ENCODE measurements at places on chromosomes 5 and 9.
A peak's percentile ranks its signal among the peaks of the same experiment; 100 is the strongest.

- H3K27me3 ChIP-seq = no peaks in the 10 kb centered on the region
- DNase-seq = peak; percentile 14
- H3K4me3 ChIP-seq = no peak overlapping the region
- no peak overlapping the region for H3K27ac ChIP-seq
Measured at GRCh38 chr9:132042324-132042723, 37.3 kb downstream of the MED27 start.

DNA sequence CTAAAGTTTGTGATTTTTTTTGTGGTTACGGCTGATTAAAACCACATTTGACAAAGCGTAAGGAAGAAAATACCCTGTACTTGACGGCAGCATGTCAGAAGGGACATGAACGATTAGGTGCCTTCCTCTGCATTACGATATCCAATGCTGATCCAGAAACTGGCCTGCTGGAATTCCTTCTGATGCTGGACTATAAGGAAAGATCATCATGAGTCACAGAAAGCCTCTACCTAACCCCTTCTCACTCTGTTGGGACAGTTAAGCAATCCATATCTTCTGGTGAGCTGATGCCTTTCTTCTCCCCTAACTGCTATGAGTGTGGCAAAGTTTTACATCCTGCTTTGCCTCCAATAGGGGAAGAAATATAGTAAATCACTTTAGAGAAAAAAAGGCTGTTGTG lies 78.4 kb upstream of the PAPPA start:
- no peaks in the 10 kb centered on the region for H3K36me3 ChIP-seq
- H3K27me3 ChIP-seq = no peaks in the 10 kb centered on the region
- H3K4me3 ChIP-seq = no peak overlapping the region
- H3K27ac ChIP-seq = no peak overlapping the region
- no peaks in the 10 kb centered on the region for H3K4me1 ChIP-seq

DNA sequence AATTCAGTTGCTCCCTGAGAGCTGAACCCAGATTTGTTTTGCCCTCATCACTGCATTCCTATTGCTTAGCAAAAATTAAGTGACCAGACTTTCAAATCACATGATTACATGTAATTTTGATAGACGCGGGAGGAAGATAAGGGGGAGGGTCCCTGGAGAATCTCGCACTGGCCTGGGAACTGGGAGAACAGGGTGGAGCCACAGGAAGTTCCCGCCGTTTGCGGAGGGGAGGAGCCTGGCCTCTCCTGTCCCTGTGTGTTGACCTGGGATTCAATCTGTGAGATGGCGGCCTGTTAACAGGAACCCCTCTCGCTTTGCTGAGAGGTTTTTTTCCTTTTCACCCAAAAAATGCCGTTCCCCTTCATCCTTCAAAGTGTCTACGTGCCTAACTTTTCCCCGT lies 142.9 kb upstream of the OR13F1 start:
- H3K36me3 ChIP-seq = no peaks in the 10 kb centered on the region
- no peaks in the 10 kb centered on the region for H3K4me1 ChIP-seq
- H3K4me3 ChIP-seq = no peak overlapping the region
- DNase-seq = no peak

DNA sequence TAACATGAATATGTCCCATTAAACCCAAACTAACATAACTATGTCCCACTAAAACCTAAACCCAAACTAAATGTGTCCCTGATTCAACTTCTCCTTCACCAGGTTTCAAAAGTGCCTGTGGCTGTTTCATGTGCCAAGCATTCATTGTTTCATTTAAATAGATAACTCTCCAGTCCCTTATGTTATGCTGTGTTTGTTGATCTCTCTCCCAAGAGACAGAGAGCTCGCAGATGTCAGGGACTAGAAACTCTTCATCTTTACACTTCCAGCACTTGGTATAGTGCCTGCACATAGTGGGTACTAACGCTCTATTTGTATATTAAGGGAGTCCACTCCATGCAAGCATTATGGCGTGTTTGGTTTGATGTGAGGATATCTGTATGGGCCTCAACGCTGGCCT lies 118.0 kb downstream of the GPBP1 start:
- H3K36me3 ChIP-seq = no peaks in the 10 kb centered on the region
- no peak for DNase-seq
- peaks cover 7% of the 10 kb centered on the region for H3K27me3 ChIP-seq
- H3K4me1 ChIP-seq = no peaks in the 10 kb centered on the region
- no peak overlapping the region for H3K27ac ChIP-seq
- no peak overlapping the region for H3K4me3 ChIP-seq

GRCh38 chr9:35338561-35339274 lies 151.2 kb upstream of the RUSC2 start:
- H3K4me3 ChIP-seq = no peak overlapping the region
- H3K27ac ChIP-seq = no peak overlapping the region
- peaks cover 14% of the 10 kb centered on the region for H3K4me1 ChIP-seq
- DNase-seq = no peak
- no peaks in the 10 kb centered on the region for H3K27me3 ChIP-seq

GRCh38 chr9:72983512-72984225 lies 30.8 kb upstream of the ALDH1A1 start:
- H3K36me3 ChIP-seq = no peaks in the 10 kb centered on the region
- no peak overlapping the region for H3K27ac ChIP-seq
- no peak overlapping the region for H3K4me3 ChIP-seq
- no peak for DNase-seq
- H3K27me3 ChIP-seq = no peaks in the 10 kb centered on the region
- H3K4me1 ChIP-seq = peaks cover 33% of the 10 kb centered on the region

GRCh38 chr9:136328622-136329041 lies 1.3 kb downstream of the GPSM1 start:
- H3K27me3 ChIP-seq = no peaks in the 10 kb centered on the region
- peak; percentile 51 for DNase-seq

DNA sequence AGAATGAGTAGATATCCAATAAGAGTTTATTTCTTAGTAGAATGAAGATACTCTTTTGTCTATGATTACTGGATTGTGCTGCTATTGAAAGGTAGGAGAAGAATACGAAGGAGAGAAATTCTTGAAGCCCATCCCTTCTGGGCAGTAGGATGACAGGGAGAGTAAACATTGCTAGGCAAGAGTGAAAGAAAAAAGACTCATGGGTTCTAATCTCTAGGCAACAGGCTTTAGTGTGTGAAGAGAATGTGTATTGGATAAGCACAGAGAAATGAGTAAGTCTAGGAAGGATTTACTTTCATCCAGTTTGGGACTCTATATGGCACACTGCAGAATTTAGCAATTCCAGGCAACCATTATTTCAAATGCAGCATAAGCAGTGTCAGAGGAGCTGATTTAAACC lies 216.0 kb downstream of the GABRG2 start:
- no peaks in the 10 kb centered on the region for H3K36me3 ChIP-seq
- DNase-seq = no peak
- H3K27me3 ChIP-seq = no peaks in the 10 kb centered on the region

DNA sequence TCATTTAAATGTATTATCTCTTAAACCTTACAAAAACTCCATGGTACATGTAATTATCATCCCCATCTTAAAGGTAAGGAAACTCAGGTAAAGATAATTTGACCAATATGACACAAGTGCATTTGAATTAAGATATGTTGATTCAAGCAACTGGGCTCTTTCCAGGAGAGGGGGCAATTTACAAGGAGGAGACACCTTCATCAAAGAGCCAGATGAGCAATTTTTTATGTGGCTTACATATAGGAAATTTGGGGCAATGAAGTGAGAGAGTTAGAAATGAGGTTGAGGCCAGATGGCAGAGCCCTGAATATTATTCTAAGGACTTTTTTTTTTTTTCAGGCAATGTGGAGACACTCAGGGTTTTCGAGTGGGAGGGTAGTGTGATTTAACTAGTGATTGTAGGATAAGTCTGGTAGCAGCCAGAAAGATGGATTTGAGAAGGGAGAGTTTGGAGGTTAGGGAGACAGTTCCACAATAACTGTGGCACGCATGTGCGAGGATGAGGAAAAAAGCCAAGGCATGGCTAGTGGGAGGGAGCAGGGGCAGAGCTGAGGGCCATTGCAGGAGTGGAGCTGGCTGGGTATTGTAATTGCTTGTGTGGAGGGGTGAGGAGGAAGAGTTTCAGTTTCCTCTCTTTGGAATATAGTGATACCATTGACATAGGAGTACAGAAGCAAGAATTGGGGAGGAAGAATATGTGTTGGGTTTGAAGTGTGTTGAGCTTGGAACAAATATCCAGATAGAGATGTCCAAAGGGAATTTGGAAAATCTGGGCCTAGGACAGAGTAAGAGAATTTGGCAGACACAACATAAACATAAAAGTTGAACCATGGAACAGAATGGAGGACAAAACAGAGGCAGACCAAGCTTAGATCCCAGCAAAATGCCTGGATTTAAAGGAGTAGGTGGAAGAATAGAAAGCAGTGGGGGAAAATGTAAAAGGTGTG lies 72.0 kb downstream of the ACTBL2 start:
- H3K4me1 ChIP-seq = peaks cover 10% of the 10 kb centered on the region
- no peak for DNase-seq
- H3K27me3 ChIP-seq = no peaks in the 10 kb centered on the region
- H3K27ac ChIP-seq = no peak overlapping the region
- H3K4me3 ChIP-seq = no peak overlapping the region
- H3K36me3 ChIP-seq = no peaks in the 10 kb centered on the region

- H3K36me3 ChIP-seq = no peaks in the 10 kb centered on the region
- no peaks in the 10 kb centered on the region for H3K27me3 ChIP-seq
- DNase-seq = no peak
- no peak overlapping the region for H3K27ac ChIP-seq
- H3K4me1 ChIP-seq = no peaks in the 10 kb centered on the region
Measured at GRCh38 chr9:22124263-22125011, 115.3 kb upstream of the CDKN2B start.

- H3K27me3 ChIP-seq = no peaks in the 10 kb centered on the region
- H3K27ac ChIP-seq = no peak overlapping the region
- H3K36me3 ChIP-seq = no peaks in the 10 kb centered on the region
Measured at GRCh38 chr5:180421672-180422071, 68.5 kb upstream of the GFPT2 start.

DNA sequence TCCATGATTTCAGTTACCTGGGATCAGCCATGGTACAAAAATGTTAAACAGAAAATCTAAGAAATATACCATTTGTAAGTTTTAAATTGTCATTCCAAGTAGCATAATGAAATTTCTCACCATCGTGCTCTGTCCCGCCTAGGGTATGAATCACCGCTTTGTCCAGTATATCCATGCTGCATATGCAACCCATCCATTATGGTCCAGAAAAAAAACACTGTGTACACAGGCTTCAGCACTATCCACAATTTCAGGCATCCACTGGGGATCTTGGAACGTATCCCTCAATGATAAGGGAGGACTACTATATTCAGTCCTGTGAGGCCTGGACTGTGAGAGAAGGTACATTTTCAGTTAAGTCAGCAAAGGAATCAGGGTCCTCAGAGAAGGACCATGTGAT lies 37.6 kb upstream of the HNRNPA0 start:
- no peaks in the 10 kb centered on the region for H3K36me3 ChIP-seq
- no peak for DNase-seq
- no peak overlapping the region for H3K27ac ChIP-seq
- no peak overlapping the region for H3K4me3 ChIP-seq

DNA sequence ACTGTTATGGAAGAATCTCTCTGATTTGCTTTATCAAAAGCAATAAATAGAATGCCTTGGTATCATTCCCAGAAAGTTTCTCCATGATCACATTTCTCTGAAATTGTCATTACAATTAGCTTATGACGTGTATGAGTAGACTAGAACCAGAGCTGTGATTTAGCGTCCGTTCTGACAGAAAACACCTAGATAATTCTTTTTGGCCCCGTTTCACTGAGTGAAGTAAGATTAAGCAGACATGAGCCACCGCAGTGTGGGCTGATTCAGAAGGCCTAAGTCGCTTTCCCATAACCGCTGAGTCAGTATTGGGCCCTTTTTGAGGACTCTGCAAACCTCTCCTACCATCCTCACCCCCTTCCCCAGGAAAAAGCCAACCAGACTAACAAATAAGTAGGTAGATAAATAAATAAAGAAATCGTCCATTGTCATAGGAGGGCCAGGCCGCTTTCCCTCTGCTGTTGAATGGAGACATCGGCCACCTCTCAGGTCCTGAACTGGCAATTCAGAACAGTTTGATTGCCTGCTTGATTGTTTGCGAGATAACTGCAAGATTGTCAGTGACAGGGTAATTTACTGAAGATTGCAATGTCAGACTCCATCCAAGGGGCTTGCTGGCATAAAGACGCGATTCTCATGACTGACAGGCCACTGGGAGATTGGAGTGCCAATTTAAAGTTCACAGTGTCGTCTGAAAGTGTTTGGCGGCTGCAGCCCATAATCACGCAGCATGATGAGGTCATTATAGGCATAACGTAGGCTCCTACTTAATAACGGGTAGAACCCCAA lies 105.0 kb upstream of the WWC1 start:
- no peaks in the 10 kb centered on the region for H3K36me3 ChIP-seq
- no peak overlapping the region for H3K27ac ChIP-seq
- H3K4me3 ChIP-seq = no peak overlapping the region
- DNase-seq = no peak
- H3K4me1 ChIP-seq = no peaks in the 10 kb centered on the region
- H3K27me3 ChIP-seq = no peaks in the 10 kb centered on the region

DNA sequence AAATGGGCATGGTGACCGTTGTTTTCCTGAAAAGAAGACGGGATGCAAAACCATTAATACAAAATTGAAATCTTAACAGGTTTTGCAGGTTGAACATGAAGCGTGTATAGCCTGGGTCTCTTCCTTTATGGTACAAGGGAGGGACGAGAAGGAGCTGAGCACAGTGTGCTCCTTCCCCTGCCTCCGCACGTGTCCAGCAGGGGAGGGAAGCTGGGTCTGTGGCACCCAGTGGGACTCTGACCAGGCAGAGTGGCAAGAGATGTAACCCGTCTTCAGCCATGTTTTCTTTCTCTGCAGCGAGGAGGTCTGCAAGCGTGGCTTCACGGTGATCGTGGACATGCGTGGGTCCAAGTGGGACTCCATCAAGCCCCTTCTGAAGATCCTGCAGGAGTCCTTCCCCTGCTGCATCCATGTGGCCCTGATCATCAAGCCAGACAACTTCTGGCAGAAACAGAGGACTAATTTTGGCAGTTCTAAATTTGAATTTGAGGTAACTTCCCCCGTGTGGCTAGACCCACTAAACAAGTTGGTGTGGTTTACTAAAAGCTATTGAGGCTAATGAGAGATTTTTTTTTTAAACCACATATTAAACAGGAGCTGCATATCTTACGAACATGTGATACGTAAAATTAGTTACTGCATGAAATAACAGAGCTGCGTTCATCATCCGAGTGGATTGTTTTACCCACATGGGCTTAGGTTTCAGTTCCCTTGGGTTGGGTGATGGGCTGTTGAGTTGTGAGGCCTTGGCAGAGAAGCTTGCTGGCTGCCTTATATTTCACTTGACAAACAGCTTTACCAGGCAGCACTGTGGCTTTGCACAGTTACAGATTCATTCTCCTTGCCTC lies 143.7 kb downstream of the TRIO start:
- H3K27me3 ChIP-seq = no peaks in the 10 kb centered on the region
- H3K36me3 ChIP-seq = no peaks in the 10 kb centered on the region
- H3K4me3 ChIP-seq = no peak overlapping the region
- H3K27ac ChIP-seq = no peak overlapping the region

GRCh38 chr5:171571663-171572062 lies 152.2 kb downstream of the FGF18 start:
- H3K27ac ChIP-seq = no peak overlapping the region
- no peak overlapping the region for H3K4me3 ChIP-seq
- H3K4me1 ChIP-seq = no peaks in the 10 kb centered on the region
- DNase-seq = peak; percentile 29
- H3K27me3 ChIP-seq = no peaks in the 10 kb centered on the region
